Activated CD4-positive, CD25-positive, alpha-beta regulatory T cell treated with anti-CD3 and anti-CD28 coated beads, Interleukin-2, amount 50 U/mL, for 72 hours (primary cell): ENCODE measurements at places on chromosomes 6 and 20.

- no peak for DNase-seq
Observed at GRCh38 chr20:40843251-40843650, 154.2 kb upstream of the MAFB start.

DNA sequence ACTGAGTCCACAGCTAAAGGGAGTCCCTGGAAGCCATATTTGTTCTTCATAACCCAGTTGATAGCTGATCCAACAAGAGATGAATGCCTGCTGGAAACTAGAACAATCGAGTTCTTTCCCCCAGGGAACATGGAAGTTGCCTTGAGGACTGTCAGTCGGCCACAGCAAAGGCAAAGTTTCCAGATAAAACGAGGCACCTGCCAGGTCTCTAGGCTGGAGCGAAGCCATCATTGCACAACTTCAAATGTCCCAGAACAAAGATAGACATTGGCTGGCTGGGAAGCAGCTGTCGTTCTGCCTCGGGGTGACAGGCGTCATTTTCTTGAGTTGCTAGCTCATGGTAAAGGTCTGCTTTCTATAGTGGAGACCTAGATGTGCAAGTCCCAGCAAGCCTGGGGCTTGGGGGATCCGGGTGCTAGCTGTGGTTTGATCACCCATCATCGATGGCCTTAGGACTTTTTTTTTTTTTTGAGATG lies 184.4 kb upstream of the ZNF217 start:
- no peak for DNase-seq

- DNase-seq: no peak
Observed at GRCh38 chr6:122049341-122049740, 350.1 kb upstream of the HSF2 start.

- DNase-seq: no peak
Observed at GRCh38 chr6:85641522-85641896, 1.2 kb downstream of the SYNCRIP start.

GRCh38 chr6:108437821-108438220 lies 122.9 kb upstream of the FOXO3 start:
- no peak for DNase-seq

DNA sequence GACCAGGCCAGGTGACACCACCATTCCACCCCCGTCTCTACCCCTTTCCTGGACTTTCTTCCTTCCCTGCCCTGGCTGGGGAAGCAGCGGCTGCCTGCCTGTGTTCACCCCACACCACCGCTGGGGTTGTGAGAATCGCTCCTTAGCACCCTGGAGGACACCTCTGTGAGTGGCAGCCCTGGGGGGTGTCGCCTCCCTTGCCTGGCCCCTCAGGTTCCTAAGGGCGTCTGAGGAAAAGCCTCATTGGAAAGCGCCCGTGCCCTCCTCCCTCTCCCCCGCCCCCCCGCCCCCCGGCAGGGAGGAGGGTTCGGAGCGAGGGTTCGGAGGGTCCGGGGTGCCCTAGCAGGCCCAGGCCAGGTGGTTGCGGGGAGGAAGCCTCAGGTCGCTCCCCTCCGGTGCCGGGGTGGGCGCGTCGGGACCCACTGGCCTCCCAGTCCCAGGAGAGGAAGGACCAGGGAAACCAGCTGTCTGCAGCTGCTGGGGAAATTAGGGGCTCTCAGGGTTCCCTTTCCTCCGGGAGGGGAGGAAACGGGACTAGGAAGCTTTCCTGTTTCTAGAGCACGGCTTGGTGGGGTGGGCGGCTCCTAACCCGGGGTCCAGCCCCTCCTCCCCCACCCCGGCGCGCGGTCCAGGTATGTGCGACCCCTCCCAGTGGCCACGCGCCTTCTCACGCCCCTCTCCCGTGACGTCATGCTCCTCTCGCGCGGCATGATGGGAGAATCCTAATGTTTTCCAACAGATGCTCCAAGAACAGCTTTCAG lies at the start of gene PHACTR3:
Gene PHACTR3 (plus strand): TSS at position 760 of the 761 bp plus-strand sequence. CDS start 475 bp downstream, outside the sequence.
- DNase-seq: no peak

GRCh38 chr6:66362888-66363287 lies 655.9 kb upstream of the EYS start:
- DNase-seq: no peak

DNA sequence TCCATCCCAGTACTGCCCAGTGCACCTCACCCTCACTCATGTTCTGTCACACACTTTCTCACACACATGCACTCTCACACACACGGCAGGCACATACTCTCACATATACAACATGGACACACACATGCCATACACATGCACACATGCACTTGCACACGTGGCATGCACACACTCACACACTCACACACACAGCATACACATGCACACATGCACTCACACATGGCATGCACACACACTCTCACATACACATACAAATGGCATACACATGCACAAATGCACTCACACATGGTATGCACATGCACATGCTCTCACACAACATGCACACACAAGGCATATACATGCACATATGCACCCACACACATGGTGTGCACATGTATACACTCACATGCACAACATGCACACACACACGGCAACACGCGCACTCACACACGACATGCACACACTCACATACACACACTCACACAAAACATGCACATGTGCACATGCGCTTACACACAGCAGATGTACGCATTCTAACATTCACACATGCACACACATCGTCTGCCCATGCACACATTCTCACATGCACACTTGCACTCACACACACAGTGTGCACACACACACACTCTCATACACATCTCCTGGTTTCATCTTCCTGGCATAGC lies 131.7 kb upstream of the THBS2 start:
- no peak for DNase-seq

DNA sequence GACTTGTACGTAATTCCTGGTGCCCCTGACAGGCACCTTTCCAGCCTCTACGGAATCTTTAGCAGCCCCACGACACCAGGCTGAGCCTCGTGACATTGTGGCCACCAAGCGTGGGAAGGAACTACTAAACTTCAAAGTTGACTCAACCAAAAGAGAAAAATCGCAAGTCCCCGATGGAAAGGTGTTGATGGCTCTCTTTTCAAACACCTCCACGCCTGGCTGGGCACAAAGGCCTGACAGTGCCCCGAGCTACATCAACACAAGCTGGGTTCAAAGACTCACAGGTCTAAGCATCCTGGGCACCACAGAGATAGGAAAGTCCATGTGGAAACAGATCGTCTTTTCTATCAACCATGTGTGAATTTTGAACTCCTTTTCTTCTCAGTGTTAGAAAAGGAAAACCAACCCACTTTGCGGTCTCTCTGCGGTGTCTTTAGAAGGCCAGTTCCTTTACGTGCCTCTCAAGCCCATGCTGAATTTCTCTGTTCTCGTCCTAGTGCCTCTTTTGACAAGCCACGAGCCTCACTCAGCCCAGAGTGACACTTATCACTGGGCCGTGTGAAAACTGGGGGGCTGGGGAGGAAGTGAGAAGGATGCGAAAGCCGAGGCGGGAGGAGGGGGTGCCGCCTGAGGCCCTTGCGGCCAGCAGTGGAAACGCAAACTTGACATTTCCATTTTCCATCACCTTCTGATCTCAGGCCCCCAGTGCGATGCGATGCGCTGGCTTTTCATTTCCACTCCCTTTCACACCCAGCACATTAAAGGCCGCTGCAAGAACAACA lies 59.4 kb downstream of the GFOD1 start:
- DNase-seq: peak; percentile 53

DNA sequence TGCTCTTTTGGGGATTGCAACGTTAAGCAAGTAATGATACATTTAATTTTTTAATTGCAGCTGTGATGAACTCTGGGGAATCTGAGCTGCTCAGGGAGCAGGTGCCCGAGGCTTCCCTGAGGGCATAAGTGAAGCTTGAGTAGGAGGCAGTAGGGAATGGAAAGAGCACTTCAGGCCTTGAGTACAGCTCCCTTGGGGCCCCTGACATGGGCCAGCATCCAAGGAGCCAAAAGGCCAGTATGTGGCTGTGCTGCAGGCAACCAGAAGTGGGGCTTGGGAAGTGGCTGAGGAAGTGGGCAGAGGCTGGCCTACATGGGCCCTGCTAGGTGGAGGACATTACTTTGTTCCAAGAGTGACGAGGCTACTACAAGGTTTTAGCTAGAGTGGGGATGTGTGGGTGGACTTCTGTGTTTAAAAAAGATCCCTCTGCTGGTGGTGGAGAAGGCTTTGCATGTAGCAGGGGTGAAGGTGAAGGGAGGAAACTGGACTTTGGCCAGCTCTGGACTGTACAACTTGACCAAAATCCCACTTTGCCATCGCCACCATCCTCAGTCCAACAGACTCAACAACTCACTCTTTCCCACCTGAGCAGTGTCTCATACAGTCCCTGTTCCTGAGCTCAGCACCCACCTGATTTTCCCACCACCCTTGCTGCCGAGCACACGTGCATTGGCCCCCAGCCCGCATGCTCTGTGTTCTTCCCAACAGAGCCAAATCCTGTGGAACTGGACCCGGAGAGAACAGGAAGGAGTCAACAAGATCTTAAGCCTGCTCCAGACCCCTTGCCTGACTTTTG lies 10.9 kb upstream of the ZNF831 start:
- no peak for DNase-seq

GRCh38 chr20:6075428-6076219 lies 21.8 kb upstream of the LRRN4 start:
- DNase-seq: no peak

DNA sequence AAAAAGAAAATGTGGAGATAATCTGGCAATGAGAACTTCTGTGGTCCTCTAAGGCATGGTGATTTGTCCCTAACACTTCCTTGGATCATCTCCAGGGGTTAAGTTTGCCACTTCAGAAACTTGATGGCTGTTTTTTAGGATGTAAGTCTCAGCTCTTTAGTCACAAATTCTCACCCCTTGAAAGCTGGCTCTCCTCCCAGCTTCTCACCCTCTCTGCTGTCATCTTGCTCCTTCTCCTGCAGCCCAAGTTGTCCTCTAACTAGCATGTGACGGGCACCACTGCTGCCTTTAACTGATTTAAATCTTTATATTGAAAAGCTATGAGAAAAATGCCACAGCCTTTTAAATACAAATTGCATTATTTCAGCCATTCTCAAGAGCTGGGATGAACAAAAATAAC lies 107.8 kb downstream of the MAP3K5 start:
- no peak for DNase-seq

DNA sequence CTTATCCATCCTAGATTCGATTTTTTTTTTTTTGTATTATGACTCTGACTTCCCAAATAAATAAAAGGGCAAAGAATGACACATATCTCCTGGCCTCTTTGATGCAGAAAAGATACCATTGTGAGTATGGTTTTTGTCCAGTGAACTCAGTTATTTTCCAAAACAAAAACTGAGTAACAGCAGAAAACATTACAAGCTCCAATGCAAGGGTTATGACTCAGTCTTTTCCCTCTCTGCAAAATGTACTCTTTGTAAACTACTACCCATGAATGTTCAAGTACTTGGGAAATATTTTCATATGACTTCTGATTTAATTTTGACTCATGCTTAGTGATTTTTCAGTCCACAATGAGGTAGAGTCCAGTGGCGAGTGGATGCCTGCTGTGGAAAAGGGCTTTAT lies 355.3 kb downstream of the RNF144B start:
- DNase-seq: no peak

- DNase-seq: no peak
Observed at GRCh38 chr6:87922947-87923330, 124.7 kb upstream of the SPACA1 start.

DNA sequence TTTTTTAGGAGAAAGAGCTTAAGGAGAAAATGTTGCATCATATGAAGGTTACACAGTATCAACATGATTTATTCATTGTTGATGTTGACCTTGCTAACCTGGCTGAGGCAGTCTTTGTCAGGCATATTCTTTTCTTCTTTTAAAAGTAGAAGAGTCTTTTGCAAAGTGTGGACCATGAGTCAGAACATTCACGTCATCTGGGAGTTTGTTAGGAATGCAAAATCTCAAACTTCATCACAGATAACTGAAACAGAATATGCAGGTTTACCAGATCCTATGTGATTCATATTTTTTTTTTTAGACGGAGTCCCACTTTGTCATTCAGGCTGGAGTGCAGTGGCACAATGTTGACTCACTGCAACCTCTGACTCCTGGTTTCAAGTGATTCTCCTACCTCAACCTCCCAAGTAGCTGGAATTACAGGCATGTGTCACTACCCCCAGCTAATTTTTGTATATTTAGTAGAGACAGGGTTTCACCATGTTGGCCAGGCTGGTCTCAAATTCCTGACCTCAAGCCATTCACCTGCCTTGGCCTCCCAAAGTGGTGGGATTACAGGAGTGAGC lies 530.4 kb upstream of the BTBD3 start:
- DNase-seq: no peak

GRCh38 chr20:12928755-12929401 lies 79.9 kb upstream of the SPTLC3 start:
- no peak for DNase-seq

DNA sequence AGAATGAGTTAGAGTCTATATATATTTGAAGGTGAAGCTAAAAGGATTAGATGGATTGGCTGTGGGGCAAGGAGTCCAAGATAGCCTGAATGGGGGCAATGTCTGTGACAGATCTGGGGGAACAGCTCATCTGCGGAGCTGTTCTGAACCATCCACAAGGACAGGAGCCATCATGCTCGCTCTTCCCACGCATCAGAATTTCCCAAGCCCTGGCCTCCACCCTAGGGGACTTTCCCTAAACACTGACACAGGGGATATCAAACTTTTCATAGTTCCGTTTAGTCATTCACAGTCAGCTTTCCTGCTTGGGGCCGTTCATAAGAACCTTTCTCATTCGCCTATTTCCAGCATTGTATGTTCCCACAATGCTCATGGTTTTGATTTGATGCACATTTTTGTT lies 37.6 kb upstream of the CCN6 start:
- no peak for DNase-seq

- no peak for DNase-seq
Observed at GRCh38 chr20:48695738-48696137, 132.1 kb downstream of the PREX1 start.

DNA sequence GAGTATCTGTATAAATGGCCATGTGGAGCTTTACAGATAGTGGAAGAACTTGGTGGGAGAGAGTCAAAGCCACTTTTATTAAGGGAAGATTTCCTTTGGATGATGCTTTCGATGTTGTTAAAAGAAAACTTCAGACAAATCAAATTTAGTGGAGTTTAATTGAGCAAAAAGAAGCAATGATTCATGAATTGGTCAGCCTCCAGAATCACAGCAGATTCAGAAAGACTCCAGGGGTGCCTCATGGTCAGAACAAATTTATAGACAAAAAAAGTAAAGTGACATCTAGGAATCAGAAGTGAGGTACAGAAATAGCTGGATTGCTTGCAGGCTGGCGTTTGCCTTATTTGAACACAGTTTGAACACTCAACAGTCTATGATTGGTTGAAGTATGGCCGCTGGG lies 5.3 kb upstream of the CGA start:
- DNase-seq: no peak

- DNase-seq: no peak
Observed at GRCh38 chr6:134073161-134073560, 20.7 kb upstream of the SLC2A12 start.

DNA sequence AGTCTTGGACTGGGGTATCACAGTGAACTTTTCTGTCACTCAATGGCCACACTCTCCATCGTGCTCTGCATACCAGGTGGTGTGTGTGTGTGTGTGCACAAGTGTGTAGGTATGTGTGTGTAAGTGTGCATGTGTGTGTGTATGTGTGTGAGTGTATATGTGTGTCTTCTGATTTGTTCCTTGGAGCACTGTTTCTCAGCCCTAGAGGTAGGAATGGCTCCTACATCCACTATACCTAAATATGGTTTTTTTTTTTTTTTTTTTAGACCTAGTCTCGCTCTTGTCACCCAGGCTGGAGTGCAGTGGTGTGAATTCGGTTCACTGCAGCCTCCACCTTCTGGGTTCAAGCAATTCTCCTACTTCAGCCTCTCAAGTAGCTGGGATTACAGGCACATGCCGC lies 236.6 kb downstream of the PHF3 start:
- no peak for DNase-seq

- DNase-seq: no peak
Observed at GRCh38 chr6:143014764-143015163, 45.9 kb upstream of the AIG1 start.
